ENCODE measurements at places on chromosomes 11 and 22.

DNA sequence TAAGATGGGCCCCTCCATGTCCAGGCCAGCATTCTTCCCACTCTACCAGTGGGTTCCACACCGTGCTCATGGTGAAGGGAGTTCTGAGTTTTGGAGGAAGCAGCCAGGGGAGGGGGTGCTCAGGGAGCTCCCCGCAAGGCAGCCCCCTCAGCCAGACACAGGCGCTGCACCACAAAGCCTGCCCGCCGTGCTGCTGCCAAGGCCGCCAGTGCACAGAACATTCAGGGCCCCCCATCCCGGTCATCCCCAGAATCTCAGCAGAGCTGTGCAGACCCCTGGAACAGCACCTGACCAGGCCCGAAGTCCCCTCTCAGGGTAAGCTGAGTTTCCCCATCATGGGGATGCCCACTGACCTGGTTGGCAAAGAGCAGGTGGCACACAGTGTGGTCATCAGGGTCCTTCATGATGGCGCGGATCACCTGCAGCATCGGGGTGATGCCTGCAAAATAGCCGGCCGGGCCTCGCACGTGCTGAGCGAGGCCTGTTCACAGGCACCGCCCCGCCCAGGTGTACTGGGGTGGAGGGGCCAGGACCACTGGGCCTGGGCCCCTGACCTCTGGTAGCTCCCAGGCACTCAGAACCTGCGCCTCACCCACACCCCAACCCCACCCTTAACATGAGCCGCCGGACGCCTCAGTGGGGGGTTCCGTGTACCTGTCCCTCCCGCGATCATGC is 12.4 kb upstream of the POLDIP3 start:
- DNase-seq = no peak

DNA sequence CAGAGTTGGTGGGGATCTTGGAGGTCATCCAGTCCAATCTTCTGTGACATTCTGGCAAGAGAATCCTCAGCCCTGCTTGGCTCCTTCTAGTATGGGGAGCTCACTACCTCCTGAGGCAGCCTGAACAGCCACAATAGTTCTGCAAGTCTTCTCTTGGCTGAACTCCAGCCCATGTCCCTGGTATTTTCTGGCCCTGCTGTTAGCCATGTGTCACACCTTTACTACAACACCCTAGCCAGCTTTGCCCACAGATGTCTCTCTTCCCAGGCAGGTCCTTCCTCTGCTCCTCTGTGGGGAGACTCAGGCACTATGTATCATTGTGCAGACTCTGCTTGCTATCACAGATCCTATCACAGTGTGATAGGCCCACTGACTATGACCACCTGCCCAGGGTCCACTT is 297.7 kb downstream of the CTTN start:
- no peak for DNase-seq

DNA sequence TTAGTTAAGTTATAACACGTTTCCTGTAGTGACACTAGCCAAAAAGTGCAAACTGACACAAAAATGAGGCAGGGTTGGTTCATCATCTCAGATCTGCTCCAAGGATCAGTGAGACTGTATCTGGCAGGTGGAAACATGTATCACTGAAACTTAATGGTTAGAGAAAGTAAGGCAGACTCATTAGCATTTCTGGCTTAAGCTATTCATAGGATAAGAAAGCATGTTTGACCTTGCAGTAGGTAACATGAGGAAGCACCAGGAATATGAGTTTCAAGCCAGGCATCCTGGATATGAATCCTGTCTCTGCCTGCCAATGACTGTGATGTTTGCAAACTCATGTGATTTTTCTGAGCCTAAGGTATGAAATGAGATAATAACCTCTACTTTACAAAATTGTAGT is 732.1 kb downstream of the NELL1 start:
- DNase-seq = no peak

GRCh38 chr11:85922367-85922766 is 67.2 kb downstream of the CCDC83 start:
- no peak for DNase-seq

DNA sequence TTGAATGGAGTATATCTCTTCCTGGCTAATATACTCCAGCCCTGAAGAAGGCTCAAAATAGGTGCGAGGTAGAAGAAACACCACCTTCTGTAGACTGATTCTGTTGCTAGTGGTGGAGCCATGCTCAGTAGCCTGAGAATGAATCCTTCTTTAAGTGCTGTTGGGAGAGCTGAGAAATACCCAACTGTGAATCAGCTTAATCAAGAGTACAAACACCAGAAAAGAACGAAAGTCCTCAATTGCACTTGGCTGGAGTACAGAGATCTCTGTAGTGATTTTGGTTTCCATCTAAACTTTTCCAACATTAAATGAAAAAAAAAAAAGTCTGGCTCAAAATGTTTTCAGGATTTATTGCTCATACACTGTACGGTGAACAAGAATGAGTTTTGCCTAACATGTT is 619.1 kb downstream of the METTL15 start:
- no peak for DNase-seq

DNA sequence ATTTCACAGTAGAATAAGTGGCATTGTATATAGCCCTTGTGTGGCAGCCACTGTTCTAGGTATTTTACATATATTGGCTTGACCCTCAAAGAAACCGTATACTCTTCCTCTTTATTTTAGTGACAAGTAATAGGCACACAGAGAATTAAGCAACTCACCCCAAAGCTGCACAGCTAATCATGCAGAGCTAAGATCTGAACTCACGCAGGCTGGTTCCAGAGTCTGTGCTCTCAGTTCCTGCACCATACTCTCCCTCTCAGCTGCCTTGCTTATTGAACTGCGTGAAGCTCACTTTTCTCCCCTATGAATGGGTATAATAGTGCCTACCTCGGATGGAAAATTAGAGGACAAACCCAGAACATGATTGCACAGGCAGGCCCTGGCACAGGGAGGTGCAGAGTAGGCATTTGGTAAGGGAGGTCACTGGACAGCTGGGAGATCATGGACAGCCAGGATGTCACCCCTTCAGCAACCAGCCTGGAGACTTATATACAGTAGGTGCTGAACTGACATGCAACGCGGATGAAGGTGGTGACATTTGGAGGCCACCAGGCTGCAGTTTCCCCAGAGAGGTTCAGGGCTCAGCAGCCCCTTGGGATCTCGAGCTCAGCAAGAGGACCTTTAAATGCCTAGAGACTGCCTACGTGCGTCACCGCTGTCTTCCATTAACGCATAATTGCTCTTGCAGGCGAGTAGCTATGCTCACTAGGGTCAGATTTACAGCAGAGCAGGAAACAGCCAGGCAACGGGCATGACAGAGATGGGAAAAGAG is 78.4 kb upstream of the TP53I11 start:
- DNase-seq = no peak

DNA sequence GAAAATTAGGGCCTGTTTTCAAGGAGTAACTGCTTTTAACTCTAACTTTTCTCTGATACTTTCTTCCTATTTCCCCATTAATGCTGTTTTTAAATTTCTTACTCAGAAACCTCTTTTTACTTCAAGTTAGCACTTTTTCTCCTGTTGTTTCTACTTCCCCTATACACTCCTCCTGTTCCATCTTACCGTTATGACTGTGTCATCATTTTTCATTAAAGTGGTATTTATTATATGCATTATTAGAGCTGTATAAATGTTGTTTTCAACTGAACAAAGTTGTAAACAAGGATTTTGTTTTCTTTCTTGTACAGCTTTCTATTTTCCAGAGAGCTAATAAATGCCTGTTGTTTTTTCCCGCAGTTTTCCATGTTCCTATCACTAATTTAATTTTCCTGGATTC is 84.6 kb downstream of the EXT2 start:
- DNase-seq = no peak

DNA sequence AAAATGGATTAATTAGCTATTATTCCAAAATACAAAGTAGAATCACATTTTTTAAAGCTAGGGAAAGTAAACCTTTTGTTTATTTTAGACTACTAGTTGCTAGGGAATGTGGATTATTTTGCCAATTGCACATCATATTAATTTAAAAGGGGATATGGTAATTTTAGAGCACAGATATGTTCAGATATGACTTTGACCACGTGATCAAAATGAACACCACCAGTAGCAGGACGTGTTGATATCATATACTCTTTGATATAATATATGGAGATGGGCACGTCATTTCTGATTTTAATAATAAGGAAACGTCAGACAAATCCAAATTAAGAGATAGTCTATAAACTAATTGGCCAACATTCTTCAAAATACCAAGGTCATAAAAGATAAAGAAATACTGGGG is 1188.3 kb upstream of the CNTN5 start:
- no peak for DNase-seq

DNA sequence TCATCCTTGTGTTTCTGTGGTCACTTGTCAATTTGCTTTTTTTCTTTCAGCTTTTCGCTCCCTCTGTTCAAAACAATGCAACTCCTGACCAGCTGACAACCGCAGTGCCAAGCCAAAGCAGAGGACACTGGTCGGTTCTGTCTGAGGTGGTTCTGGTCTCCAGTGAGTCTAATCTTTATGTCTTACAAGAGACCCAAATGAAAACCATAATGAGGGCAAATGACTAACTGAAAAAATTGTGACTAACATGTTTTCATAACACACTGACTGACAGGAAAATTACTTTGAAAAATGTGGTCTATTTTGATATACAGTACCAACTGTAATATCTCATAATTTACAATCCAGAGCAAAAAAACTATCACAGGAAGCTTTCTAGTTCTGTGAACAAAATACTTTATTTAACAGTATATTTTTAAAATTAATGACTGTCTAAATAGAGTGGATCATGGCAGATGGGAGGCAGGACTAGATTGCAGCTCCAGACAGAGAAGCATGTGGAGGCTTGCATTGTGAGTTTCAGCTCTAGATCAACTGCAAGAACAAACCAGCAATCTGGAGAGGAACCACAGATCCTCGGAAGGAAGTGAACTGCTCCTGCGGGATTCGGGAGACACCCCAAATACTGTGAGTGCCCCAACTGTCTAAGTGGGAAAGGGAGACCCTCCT is 311.8 kb downstream of the SBF2 start:
- no peak for DNase-seq

DNA sequence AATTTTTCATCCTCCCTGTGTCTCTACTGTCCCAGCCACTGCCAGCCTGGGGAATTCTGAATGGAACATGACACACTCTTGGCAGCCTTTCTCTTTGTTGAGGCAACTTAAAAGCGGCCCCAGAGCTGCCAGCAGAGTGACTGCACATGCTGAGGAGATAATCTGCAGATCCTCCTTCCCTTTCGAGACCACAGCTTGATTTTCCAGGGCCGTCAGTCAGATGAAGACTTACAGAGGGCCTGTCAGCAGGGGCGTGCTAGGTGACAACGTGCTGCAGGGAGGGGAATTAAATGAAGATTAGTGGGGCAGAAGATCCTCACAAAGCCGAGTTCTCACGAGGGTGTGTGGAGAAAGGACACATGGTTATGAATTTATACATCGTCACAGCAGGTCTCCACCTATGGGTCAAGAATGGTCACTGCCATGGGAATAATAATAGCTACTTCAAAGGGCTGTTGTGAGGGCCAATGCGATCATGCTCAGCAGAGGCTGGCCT is 193.5 kb upstream of the PITPNB start:
- no peak for DNase-seq

GRCh38 chr22:31603574-31603973 is 58.4 kb downstream of the PISD start:
- no peak for DNase-seq

- no peak for DNase-seq
These were observed 572.9 kb downstream of the NTM start for GRCh38 chr11:131943295-131943694.

DNA sequence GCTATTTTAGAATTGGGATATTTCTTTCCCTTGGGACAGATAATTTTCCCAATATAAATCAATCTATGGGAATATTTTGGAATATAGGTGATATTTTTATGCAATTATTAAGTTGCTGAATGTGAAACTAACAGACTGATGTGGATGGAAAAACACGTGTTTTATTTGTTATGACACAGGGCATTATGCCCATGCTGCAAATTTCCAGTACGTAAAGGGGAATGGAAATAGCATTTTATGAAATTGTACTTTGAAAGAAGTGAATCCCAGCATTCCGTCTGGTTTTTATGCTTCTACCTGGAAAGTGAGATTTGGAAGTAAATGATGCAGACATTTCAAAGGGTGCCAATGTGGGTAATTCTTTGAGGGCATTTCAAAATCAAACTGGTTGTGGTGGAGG is 142.7 kb downstream of the PARVA start:
- DNase-seq = no peak

- no peak for DNase-seq
These were observed 72.1 kb upstream of the SLC25A18 start for GRCh38 chr22:17491090-17491640.

All from activated T-helper 1 cell treated with anti-CD3 and anti-CD28 coated beads, Interleukin-2, amount 50 U/mL, for 16 hours (primary cell).